ENCODE measurements at places on chromosomes 2 and 18.

GRCh38 chr2:8514796-8515758 is 166.8 kb upstream of the ID2 start:
- no peak for DNase-seq

- DNase-seq, result no peak
Measured at GRCh38 chr2:219906114-219907010, 278.9 kb downstream of the SLC4A3 start.

- no peak for DNase-seq
Measured at GRCh38 chr2:112048887-112049286, 6.2 kb upstream of the TMEM87B start.

DNA sequence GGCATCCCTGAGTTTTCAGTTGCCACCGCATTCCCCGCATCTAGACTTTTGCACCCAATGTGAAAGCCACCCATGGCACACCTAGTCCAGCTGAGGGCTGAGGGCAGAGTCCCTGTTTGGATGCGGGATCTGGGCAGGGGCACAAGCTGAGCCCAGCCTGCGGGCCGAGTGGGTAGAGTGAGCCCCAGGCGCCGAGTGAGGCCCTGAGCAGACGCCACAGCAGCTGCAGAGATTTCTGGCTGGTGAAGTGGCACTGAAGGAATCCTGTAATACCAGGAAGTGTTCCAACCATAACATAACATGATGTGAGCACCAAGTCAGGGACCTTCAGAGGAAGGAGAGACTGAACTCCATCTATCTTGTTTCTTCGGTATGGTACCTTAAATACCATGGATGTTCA is 27.7 kb upstream of the FRZB start:
- DNase-seq, result no peak

DNA sequence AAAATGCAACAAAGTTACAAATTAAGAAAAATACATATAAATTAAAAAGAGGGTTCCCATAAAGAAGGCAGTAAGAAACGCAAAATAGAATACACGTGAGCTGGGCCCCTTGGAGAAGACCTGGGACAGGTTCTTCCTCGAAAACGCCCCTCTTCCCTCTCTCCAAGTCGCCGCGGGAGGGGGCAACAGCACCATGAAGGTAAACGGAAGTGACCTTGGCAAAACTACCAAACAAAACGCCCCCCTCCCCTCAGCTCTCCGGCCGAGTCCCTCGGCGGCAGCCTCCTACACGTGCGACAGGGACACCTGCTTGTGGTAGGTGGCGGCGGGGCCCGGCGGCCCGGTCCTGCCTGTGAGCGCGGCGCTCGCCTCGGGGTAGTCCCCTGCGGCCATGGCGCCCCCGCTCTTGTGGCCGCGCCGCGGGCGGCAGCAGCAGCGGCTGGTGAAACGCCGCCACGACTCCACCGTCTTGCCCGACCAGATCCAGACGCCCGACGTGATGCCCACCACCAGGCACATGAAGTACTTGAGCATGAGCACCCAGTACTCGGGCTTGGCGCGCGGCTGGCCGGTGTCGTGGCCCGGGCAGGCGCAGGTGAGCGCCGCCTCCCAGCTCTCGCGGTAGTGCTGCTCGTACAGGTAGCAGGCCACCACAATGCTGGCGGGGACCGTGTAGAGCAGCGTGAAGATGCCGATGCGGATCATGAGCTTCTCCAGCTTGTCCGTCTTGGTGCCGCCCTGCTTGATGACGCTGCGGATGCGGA is 2.8 kb downstream of the FZD5 start:
- DNase-seq, result no peak

- no peak for DNase-seq
Measured at GRCh38 chr2:46239847-46240181, 57.4 kb upstream of the EPAS1 start.

- DNase-seq, result peak; percentile 61
Measured at GRCh38 chr2:20080839-20081415, 29.5 kb upstream of the LAPTM4A start.

GRCh38 chr2:29317077-29317517 is 201.9 kb downstream of the CLIP4 start:
- DNase-seq, result no peak

DNA sequence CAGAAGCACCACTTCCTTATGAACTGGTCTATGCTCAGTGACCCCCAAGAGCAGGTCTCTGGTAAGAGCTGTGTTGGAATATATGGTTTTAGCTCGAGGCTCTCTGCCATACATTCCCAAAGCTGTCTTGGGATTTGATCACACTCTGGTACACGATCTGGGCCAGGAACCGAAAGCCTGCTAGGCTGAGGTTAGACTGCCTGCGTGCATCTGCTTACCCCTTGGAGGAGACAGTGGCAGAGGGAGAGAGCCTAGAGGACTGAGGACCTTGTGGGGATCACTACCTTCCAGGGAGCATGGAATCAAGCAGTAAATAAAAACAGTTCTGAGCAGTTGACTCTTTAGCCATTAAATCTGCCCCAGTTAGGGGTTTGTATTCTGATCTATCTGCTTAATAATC is 63.7 kb downstream of the ZNF532 start:
- no peak for DNase-seq

DNA sequence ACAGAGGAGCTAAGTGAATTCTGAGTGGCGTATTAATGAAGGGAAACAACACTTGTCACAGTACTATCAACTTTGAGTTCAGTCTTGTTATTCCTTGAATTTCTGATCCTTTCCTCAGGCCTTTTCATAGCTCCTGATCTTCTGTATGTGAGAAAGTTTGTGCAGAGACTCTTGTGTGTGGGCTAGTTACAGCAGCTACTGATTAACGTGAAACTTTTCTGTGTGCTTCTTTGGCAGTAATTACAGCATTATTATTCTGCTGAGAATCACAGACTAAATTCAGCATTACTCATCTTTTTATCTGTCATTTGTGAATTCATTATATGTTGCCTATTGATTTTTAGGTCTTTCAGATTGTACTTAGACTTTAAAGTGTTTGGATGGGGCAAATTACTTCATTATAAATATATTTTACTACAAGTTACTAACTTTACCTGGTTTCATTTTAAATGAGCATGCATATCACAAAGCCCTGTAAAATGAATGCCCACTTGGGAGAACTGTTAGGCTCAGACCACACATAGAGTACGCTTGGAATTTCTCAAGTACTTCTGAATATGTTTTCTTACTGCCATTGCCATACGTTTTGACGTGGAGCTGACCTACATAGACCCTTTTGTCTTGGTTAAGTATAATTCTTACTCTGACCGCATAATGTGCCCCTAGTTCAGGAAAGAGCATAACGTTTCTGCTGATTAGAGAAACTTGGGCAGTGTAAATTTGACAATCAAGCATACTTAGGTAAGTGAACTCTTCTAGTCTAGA is 36.2 kb downstream of the CREB1 start:
- DNase-seq, result no peak
